ENCODE measurements at places on chromosomes 2 and 18.

- DNase-seq: no peak
Measured at GRCh38 chr2:241754042-241754441, 19.6 kb downstream of the D2HGDH start.

DNA sequence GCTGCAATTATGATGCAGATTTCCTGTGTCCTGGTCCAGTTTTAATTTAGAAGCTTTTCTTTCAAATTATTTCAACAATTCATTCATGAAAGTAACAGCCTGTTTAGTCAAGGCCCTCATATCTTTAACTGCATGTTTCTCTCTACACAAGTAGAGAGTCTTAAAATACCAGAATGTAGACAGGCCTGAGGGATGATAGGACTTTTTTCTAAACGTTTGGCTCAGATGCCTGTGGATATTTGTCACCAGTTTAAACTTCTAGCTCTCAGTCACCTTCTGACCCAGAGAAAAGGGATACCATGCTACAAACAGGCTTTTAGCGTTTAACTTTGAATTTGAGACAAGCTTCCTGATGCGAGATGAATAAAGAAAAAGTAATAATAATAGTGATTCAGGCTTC is 15.7 kb downstream of the COL5A2 start:
- no peak for DNase-seq

- DNase-seq: no peak
Measured at GRCh38 chr2:73746015-73746876, 9.1 kb upstream of the TPRKB start.

- DNase-seq: no peak
Measured at GRCh38 chr18:76099931-76100457, 395.0 kb downstream of the ZNF516 start.

DNA sequence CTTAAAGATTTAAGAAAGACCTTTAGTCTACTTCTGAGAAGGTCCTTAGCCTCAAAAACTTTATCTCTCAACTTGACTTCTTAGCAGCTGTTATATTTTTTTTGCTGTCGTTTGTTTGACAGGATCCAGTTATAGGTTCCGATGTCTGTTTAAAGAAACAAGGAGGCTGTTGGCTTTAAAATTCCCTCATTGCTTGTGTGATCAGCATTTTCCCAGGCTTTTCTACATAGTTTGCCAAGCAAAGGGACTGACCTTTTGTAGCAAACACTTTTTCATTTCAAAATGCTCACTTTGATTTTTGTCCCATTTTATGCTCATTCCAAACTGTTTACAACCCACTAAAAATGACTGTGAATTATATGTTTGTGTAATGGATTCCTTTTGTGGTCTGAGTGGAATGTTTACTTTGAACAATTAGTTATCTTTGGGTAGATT is 394.9 kb downstream of the ARHGAP15 start:
- DNase-seq: no peak

GRCh38 chr2:4427083-4427482 is 723.7 kb downstream of the DCDC2C start:
- DNase-seq: no peak

GRCh38 chr2:36618381-36618780 is 20.4 kb upstream of the FEZ2 start:
- DNase-seq: no peak

GRCh38 chr2:19654310-19655090 is 247.3 kb downstream of the TTC32 start:
- DNase-seq: no peak

- DNase-seq: no peak
Measured at GRCh38 chr2:10934979-10935350, 23.2 kb downstream of the KCNF1 start.

DNA sequence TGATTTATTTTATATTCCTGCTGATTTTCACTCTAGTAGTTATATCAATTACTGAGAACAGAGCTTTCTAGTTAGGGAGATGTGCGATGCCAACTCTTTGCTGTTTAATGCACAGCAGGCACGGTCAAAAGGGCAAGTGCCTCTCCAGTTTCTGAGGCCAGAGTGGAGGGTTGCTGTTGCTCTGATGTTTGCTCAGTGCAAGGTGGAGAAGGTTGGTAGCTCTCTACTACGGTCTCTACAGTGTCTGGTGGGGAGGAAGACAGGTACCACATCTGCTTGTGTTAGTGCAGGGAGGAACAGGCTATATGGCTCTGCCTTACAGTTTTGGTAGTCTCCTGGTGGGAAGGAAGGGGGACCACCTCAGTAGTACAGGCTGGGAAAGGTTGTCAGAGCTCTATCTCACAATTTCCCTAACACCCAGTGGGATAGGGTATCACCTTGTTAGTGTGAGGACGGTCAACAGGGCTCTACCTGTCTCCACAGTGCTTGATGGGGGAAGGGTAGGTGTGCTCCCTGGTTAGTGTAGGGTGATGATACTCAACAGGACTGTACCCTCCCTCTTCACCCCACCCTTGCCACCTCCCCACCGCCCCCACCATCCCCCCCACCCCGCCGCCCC is 85.9 kb downstream of the FANCL start:
- DNase-seq: no peak

DNA sequence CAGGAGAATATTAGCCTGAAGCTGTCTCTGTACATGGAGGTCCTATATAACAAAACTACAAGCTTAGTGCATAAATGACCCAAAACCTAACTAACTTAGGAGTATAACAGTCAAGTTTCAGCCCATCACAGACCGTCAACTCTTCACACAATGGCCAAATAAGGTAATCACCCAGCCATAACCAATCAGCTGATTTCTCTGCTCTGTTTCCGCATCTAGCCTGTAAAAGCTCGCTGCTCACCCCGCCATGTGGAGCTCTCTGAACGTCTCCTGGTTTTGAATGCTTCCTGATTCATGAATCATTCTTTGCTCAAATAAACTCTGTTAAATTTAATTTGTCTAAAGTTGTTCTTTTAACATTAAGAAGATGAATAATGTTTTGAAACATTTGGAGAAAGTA is 593.6 kb downstream of the TMX3 start:
- DNase-seq: no peak

DNA sequence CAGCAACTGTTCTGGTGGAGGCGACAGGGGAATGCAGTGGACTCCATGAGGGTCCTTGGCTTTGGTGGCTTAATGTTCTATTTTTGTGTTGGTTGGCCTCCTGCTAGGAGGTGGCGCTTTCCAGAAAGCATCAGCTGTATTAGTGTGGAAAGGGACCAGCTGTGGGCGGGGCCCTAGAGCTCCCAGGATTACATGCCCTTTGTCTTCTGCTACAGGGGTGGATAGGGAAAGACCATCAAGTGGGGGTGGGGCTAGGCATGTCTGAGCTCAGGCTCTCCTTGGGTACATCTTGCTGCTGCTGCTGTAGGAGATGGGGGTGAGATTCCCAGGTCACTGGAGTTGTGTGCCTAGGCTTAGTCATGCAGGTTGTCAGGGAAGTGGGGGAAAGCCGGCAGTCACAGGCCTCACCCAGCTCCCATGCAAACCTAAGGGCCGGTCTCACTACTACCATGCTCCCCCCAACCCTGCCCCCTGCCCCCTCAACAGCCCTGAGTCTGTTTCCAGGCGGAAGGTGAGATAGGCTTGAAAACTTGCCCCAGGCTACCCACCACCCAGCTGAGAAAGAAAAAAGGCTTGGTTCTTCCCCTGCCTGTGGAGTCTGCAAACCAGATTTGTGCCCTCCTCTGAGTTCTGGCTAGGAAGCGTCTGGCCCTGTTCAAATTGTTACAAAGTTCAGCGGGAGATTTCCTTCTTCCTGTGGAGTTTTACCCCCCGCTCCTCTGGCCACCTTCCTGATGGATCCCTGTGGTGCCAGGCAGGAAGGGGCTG is 141.3 kb upstream of the LYPD1 start:
- no peak for DNase-seq

DNA sequence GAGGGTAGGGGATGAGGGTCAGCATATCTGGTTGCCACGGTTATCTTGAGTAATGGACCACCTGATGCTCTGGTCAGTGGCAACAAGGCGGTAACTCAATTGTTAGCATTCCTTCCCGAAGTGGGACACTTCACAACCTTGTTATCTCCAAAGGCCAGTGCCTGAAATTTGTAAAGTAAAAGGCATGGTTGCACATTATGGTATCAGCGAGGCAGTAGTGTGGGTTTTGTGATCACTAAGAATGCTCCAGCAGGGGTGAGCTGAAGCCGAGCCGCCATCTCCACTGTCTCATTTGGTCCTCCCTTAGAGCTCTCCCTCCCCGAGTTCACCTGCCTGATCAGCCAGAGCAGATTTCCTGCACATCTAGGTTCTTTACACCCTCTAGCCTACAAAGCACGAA is 50.5 kb upstream of the LGALSL start:
- DNase-seq: no peak

DNA sequence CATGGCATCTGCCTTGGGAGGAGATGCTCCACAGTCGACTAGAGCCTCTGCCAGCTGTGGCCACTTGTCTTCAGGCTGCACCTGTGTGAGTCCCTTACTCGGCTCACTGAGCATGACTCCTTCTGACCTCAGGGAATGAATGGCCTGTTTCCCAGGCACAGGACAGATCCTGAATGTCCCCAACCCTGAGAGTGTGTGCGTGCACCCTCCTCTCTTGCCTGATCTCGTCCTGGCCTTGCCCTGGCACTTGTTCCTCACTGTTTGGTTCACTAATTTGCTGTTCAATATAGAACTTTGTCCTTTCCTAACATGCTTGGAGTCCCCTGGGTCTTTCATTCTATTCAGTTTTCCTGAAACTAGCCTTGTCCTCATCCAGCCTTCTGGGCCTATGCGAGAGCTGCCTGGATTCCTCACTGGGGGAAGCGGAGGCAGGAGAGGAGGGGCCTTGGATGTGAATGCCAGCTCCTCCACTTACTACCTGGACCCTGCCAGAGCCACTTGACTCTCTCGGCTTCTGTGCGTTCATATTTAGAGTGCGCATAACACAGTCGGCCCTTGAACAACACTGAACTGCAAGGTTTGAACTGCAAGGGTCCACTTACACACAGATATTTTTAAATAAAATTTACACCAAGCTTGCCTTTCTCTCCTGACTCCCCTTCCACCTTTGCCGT is 184.8 kb downstream of the ACKR3 start:
- DNase-seq: no peak

DNA sequence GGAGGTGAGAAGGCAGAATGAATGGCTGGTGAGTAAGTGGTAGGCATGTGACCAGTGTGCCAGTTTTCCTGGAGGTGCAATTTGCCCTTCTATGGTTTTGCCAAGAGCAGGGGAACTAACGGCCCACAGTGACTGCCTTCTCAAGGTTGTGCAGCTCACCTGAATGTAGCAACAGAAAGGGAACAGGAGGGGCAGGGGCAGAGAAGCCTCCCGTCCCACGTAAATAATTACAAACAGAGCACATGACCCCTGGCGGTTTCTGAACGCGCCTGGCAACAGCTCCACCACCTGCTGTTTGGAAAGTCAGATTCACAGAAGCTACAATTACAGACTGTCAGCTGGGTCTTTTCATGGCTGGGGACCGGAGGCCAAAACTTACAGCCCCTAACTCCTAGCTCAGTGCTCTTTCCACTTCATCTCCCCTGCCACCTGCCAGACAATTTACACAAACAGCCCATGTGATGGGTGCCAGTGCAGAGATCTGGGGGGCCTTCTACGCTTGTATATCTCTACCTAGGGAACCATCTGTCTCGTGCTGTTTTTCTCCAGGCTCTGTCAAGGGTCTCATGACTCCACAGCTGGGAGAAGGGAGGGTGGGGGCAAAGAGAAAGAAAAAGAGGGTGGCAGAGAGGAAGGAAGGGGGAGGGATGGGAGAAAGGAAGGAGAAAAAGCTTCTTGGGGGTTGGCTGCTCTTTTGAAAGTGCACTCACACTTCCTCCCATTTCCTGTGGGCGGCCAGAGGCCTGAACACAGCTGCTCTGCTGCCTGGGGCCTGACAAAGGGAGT is 69.6 kb downstream of the POLR1A start:
- peak; percentile 50 for DNase-seq

- DNase-seq: no peak
Measured at GRCh38 chr18:50014606-50015005, 180.3 kb downstream of the MYO5B start.

DNA sequence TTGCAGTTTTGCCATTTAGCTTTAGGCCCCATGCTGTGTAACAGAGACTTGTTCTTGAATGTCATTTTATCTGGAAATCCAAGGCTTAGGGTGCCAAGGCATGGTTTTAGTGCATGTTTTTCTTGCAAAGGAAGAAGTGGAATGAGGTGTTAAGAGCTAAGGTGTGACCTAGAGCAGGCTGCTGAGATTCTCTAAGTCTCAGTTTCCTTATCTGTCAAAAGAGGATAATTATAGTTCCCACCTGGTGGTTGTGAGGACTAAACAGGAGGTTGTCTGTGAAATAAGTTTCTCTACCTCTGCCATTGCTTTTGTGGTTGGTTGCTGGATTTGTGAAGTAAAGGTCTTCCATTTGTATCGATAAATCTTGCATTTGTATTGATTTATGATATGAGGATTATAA is 82.0 kb downstream of the TANC1 start:
- DNase-seq: no peak

GRCh38 chr2:127650041-127650784 is 4.3 kb downstream of the GPR17 start:
- DNase-seq: no peak

Data from activated CD4-positive, alpha-beta T cell treated with anti-CD3 and anti-CD28 coated beads, Interleukin-2, amount 50 U/mL, for 4 hours (primary cell).